ENCODE measurements at places on chromosomes 2 and 18.

GRCh38 chr18:47726550-47726949, 203.9 kb downstream of the SMAD2 start:
- no peak for DNase-seq

DNA sequence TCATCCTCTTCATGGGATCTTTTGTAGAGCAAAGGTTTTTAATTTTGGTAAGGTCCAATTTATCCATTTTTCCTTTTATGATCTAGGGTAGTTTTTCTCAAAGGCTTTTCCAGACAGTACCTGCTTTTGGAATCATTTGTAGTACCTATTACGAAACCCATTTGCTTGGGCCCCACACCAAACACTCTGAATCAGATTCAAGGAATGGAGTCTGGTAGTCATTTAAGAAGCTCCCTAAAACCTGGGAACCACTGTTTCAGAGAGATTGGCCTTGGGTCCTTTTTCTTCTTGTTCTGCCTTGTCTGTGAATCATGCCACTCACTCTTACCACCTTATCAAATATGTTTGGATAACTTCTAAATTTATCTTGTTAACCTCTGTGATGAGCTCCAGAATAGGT, 40.3 kb downstream of the OSBPL6 start:
- no peak for DNase-seq

GRCh38 chr2:48369971-48370370, 160.0 kb upstream of the STON1 start:
- DNase-seq = no peak

DNA sequence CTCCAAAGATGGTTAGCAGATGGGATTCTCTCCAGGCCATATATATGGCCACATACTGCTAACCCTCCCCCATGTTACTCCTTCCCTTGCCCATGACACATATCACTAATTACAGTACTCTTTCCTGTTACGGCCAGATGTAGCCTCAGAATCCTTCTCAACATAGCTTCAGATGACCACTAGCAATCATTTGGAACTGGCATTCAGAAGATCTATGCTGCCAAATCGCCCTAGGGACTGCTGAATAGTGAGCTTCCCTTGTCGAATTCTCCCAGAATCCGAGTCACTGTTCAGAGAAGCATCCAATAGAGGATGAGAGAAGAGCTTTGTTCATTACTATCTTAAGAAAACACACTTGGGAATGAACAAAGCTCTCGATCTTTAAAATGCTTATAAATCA, 121.2 kb upstream of the TANK start:
- DNase-seq = no peak

DNA sequence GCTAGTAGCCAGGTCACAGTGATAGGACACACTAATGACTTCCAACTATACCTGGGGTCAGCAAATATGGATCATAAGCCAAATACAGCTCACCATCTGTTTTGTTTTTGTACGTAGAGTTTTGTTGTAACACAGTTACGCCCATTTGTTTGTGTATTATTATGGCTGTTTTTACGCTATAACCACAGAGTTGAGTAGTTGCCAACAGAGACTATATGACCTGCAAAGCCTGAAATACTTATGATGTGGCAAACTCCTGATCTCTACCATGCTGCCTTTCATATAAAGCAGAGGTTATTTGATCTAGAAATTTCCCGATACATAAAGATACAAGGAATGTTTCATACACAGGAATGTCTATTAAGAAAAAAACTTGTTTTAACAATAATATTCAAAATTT, 152.2 kb downstream of the HNMT start:
- no peak for DNase-seq

GRCh38 chr18:23228102-23229061, 93.1 kb downstream of the CABLES1 start:
- peak; percentile 84 for DNase-seq

- no peak for DNase-seq
These were observed 181.5 kb downstream of the KLHL29 start for GRCh38 chr2:23566241-23567142.
